ENCODE measurements at places on chromosomes 3 and 15.

GRCh38 chr3:24937780-24938179, 443.1 kb upstream of the THRB start:
- no peak for DNase-seq

DNA sequence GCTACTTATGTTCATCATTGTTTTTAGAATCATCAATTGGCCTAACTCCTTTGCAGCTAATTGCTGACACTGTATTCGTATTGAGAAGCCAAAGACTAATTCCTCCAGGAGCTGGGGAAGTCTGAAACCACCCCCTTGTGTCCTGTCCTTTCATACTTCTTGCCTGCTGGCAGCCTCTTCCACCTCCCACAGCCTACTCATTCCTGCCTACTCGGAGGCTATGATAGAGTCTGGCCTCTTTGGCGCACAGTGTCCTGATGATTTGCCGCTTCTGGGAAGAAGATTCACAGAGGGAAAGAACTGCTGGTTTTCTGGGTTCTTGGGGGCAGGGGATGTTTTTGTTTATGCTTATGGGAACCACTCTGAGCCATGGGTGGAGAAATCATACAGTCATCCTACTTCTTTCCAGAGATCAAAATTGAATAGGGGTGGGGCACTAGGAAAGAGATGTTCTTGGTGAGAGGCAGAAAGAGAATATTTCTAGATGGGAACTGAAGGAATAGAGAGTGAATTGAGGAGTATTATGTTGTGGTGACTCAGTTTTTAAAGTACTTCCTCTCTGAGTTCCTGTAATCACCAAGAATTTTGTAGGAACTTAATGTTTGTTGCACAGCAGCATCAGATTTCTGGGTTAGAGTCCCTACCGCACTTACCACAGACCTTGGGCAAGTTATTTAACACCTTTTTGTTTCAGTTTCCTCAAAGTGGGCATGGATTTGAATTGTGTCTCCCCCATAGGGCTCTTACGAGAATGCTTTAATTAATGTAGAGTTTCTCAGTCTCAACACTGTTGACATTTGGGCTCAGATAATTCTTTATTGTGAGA, 22.1 kb upstream of the SCAANT1 start:
- no peak for DNase-seq

DNA sequence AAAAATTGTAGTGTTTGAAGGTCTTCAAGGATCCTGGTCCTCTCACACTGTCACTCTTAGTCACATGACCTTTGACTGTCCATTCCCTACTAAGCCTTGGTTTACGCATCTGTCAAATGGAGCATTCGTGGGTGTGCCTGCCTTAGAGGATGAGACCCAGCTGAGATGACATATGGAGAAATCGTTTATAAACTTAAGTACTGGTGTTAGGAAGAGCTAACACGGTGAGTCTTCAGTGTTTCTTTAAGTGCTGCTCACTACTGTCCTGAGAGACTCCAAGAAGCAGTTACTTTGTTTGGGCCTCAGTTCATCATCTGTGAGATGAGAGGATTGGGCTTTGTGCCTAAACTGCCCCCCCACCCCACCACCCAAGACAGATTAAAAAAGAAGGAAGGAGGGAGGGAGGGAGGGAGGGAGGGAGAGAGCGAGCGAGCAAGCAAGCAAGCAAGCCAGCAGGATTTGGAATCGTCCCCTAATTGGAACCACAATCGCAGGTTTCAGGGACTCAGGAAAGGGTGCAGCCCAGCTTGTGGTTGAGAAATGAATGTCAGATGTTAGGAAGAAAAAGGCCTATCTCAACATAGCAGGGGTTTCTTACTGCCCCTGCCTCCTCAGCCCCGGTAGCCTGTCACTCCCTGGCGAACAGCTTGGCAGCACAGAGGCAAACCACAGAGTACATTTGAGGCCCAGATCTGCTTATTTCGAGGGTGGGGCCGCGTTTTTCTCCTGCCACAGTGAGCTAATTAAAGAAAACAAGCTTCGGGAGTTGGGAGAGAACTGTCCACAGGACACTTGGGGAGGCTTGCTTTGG, 32.7 kb downstream of the SMAD3 start:
- DNase-seq: no peak

DNA sequence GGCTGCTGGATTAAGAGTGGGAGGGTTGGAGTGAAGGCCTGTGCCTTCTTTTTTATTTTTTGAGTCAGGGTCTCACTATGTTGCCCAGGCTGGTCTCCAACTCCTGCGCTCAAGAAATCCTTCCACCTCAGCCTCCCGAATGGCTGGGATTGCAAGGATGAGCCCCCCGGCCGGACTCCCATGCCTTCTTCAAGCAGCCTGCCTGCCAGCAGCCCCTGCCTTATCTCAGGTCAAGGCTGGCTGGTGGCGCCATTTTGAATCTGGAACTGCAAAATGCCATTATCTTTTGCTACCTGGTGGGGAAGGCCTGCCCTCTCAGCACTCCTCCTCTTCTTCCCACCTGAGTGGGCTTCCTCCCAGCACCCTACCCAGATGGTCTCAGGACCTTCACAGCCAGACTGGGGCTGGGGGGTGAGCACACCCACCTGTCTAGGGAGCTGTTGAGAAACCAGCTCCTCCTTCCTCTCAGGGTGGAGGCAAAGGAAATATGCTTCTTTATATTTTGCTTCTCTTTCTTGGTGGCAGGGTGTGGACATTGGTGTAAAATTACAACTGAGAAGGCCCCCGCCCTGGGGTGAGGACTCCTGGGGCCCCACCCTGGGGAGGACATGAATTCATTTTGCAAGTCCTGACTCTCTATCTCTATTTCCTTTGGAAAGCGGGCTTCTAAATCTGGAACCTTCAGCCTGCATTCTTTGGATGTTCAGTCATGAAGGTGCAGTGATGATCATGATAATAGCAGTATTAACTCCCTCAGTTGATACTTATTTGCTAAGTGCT, 7.7 kb upstream of the FLNB start:
- DNase-seq: no peak

- no peak for DNase-seq
Measured at GRCh38 chr3:87186608-87187159, 40.4 kb upstream of the CHMP2B start.

GRCh38 chr3:138314751-138315150, 14.9 kb downstream of the NME9 start:
- no peak for DNase-seq

GRCh38 chr3:118168175-118168574, 866.5 kb downstream of the IGSF11 start:
- DNase-seq: no peak

DNA sequence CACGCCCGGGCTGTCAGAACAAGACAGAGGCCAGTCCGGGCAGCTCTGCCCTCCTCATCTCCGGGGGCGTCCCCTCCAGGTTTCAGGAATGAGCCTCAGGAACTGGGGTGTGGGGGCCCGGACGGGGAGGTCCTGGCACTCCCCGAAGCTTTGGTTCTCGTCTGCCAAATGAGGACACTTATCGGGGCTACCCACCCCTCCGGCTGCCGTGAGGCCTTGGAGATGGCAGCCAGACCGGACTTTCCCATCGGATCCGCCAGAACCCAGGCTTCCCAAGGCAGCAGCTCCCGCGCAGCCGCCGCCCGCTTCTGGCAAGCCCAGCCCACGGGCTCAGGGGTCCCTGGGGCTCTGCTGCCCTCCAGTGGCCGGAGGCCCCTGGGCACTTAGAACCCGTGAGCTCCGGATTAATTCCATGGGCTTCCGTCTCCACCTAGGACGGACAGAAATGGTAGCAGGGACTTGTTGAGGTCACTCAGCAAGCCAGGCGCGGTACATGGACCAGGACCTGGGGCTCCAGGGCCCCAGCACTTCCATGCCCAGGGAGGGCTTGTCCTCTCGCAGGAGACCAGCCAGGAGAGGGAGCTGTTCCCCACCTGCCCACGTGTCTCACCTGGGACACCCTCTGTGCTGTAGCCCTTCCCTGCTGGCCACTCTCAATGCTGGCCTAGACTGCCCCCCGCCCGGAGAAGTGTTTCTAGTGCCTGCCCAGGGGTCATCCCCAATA, 89.4 kb downstream of the LINGO1 start:
- peak; percentile 47 for DNase-seq

GRCh38 chr15:58882243-58882642, 51.2 kb downstream of the SLTM start:
- DNase-seq: no peak

DNA sequence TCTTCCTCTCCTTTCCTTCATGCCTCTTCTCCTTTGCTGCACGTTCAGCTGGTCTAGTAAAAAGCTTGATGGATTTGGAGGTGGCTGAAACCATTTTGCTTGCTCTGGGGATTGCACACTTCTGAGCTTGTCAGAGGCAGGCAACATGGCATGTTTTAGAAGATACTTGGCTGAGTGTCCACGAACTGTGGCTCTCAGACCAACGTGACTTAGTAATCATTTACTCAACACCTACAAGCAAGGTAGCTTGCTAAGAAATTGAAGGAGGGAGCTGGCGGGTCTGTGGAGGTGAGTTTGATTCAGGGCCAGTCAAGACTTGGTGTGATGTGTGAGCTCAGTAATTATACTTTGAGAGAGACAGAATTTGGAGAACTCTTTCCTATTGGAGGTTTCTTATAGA, 196.0 kb downstream of the LPP start:
- DNase-seq: no peak

GRCh38 chr15:80567721-80568157, 127.4 kb upstream of the ABHD17C start:
- DNase-seq: no peak

GRCh38 chr3:94269763-94270162, 206.9 kb downstream of the NSUN3 start:
- DNase-seq: no peak
